ENCODE measurements at places on chromosomes 2 and 18. TPM values are rescaled to one million over a fixed set of nuclear protein-coding genes. Genes with fewer than 3 reads are reported as not detected.

Gene CD8A
- total RNA-seq, result 0.34 TPM

Gene SLC25A52
- not detected for total RNA-seq

Gene KCNG2
- 0.99 TPM for total RNA-seq

Gene CHST9
- total RNA-seq, result 1.3 TPM

Gene MALT1
- total RNA-seq, result 24.4 TPM

Gene ZNF521
- 148 TPM for total RNA-seq

Gene SERPINB2
- total RNA-seq, result not detected

Gene PSD4
- total RNA-seq, result 0.87 TPM

Gene RMDN2
- 10.3 TPM for total RNA-seq

Gene DPYSL5
- total RNA-seq, result 93.5 TPM
